ENCODE measurements at places on chromosomes 7 and 10. TPM values are rescaled to one million over a fixed set of nuclear protein-coding genes. Genes with fewer than 3 reads are reported as not detected.
A peak's percentile ranks its signal among the peaks of the same experiment; 100 is the strongest.

The TMEM270 gene
- not detected for total RNA-seq

GRCh38 chr10:59068581-59069191, 107.8 kb upstream of the PHYHIPL start:
- no peak for DNase-seq

DNA sequence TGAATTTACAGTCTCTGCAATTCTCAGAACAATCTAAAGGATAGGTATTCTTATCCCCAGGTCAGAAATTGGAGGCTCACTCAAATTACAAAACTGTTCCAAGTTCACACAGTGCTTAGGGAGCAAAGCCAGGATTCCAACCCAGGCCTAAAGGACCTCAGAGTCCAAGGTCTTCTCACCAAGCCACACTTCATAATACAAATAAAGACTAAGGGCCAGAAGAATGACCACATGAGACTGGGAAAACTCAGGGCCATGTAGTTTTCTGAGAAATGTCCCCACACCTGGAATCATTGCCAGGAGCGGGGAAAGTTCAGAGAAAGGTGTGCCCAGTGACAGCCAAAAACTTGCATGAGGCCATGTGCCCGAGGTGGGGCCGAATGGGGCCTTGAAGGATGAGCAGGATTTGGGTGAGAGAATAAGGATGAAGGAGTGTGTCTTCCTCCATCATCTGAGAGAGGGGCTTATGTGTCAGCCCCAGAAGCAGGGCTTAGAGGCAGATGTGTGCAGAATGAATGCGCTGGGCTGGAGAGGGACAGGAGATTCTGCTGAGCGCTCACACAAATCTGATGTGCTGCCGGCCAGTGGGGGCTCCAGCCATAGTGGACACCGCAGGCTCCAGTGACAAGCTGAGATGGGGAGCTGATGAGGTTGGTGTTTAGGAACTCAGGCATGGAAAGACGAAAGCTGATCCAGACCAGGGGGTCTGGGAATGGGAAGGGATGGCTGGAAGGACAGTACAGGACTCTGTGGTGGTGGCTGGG, 35.9 kb downstream of the BLNK start:
- no peak for DNase-seq

GRCh38 chr7:139811066-139811465, 18.0 kb upstream of the TBXAS1 start:
- no peak for DNase-seq

- no peak for DNase-seq
These were observed 625.4 kb upstream of the FOXK1 start for GRCh38 chr7:4056552-4057288.

- DNase-seq = peak; percentile 99
These were observed 30.2 kb upstream of the ANKRD2 start for GRCh38 chr10:97542169-97543024.

DNA sequence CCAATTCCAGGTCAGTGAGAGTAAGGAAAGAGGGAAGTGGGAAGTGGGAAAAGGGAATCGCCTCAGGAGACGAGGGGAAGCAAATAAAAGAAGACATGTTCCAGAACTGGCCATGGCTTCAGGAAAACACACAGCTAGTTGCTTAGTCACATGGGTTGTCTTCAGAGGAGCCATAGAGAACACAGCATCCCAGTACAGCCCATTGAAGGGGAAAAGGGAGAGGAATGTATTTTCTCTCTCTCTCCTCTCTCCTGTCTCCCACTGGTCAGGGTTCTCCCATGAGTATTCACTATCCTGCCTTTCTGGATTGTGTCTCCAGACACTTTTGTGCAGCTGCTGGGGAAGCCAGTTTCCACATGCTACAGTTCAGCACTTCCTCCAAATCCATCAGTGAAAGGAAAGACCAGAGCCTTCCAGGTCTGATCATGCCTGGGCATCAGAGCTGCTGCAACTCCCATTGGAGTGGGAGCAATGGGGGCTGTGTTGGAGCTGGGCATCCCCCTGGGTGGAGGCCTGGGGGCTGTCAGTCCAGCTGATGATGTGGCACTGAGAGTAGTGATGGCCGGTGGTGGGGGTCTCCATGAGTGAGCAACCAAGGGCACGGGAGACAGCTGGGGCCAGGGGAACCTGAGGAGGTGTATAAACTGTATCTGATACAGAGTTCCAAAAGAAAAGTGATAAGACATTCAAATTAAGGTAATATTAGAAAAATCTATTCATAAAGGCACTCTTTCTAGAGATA, 38.6 kb downstream of the MAP3K8 start:
- DNase-seq = no peak

- DNase-seq = no peak
These were observed 61.9 kb downstream of the PARD3 start for GRCh38 chr10:34753014-34753757.

GRCh38 chr10:132364594-132364970, 32.4 kb upstream of the PWWP2B start:
- DNase-seq = no peak

- no peak for DNase-seq
These were observed 23.8 kb downstream of the C10orf105 start for GRCh38 chr10:71695502-71696476.

The LOXL4 gene
- 0.51 TPM for total RNA-seq

Measured in dermis microvascular lymphatic vessel endothelial cell (primary cell).